ENCODE measurements at places on chromosomes 4 and X. TPM values are rescaled to one million over a fixed set of nuclear protein-coding genes. Genes with fewer than 3 reads are reported as not detected.
A peak's percentile ranks its signal among the peaks of the same experiment; 100 is the strongest.

- no peak for DNase-seq
These were observed 75.0 kb downstream of the AFAP1 start for GRCh38 chr4:7864685-7865084.

The FOXR2 gene
- total RNA-seq: under 0.01 TPM

DNA sequence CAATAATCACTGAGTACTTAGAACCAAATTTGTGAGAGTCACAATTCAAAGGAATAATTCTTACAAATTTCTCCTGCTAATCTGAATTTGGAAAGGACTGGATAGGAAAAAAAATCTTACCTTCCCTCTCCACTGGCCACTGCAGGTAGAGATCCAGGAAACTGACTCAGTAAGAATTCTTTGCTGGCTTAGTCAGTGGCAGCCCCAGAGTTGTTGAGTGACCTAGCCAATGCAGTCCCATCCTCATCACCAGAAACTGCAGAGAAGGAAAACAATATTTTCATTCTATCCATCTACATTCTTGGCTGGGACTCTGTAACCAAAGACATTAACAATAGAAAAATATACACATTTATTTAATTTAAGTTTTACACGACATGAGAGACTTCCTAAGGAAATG lies 572.0 kb downstream of the ADGRL3 start:
- no peak for DNase-seq

The TLR2 gene
- 0.82 TPM for total RNA-seq

DNA sequence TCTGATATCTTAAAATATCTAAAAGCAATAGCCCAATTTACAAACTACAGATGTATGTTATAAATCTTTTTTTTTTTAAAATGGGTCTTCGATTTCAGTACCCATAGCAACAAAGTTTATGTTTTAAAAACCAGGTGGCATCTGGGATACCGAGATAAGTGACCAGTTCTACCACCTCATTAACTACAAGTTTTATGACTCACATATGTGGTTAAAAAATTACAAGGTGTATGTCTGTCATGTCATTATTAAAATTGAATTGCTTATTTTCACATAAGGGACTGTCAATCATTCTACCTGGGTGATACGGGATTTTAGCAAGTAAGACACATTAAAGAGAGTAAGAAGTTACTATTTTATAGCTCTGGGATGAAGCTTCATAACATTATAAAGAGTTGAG lies 192.0 kb upstream of the ETNPPL start:
- DNase-seq: no peak

The ACE2 gene
- under 0.01 TPM for total RNA-seq

GRCh38 chrX:13270360-13270759 lies 49.5 kb downstream of the ATXN3L start:
- no peak for DNase-seq

The TAPT1 gene
- total RNA-seq: 68.5 TPM

GRCh38 chrX:4764888-4765287 lies 1051.4 kb upstream of the PRKX start:
- no peak for DNase-seq

DNA sequence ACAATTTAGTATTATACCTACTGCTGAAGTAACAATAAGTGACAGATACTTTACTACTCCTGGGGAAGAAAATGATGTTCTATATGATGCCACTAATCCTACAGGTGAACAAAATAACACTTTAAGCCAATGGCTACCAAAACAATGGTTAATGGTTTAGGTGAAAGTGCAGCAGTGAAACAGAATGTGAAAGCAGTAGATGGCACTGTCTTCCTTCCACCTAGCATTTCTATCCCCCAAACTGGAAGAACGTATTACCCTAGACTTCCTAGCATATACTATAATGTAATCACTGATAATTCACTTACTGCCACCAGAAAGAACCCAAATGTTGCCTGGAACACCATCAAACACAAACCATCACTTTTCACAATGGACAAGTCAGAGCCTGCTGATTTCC lies 18.9 kb upstream of the CABS1 start:
- no peak for DNase-seq

- no peak for DNase-seq
These were observed 47.0 kb downstream of the SPRY1 start for GRCh38 chr4:123443401-123444289.

DNA sequence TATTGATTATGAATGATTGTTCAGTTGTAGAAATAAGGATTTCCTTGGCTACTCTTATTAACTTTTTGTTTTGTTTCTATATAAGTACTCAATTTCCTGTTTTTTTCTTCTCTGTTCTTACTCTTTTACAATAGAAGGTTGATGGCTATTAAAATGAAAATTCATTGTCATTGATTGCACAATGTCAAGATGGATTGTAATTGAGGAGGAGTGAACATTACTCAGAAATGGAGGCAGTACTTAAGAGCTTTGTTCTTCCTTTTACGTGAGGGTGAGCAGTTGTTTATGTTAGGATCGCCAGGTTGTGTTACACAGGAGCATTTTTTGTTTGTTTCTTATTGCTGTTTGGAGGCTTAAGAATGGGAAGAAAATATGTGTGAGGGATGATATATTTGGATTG lies 2062.4 kb downstream of the ARAP2 start:
- DNase-seq: no peak

GRCh38 chr4:189780391-189780790 lies 160.3 kb upstream of the FRG1 start:
- no peak for DNase-seq

DNA sequence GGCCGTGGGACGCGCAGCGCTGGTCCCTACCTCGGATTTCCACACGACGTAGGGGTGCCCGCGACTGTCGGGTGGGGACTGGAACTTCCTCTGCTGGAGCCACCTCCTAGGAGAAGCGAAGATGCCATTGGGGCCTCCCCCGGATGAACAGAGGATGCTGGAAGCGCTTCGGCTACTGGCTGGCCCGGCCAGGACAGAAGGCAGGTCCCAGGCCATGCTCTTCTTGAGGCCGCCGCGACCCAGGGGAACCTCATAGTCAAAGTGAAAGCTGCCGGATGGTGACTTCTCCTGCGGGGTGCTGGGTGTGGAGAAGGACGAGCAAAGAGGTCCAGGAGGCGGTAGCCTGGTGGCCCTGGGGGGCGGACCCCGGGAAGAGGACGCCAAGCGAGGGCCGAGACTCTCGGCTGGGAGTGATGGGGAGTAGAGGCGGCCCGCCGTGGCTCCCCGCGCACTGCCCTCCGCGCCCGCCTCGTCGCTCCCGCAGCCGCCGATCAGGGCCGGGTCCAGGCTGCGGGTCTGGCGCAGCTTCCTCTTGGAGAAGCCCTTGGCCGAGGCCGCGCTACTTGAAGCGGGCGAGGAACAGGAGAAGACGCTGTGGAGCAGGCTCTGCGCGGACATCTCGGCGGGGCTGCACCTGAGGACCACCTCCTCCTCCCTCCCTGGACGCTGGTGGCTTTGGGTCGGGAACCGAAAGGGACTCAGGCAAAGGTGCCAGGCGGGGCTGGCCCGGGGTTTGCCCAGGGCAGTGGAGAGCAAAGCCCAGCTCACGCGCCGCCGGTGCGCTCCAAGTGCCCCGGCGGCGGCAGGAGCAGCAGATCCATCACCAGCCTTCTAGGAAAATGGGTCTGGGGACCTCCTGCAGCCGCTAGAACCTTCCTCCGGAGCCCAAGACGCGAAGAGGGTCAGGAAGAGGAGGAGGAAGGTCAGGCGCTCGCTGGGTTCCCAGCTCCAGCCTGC lies 1.2 kb downstream of the ARHGAP6 start:
- DNase-seq: no peak

DNA sequence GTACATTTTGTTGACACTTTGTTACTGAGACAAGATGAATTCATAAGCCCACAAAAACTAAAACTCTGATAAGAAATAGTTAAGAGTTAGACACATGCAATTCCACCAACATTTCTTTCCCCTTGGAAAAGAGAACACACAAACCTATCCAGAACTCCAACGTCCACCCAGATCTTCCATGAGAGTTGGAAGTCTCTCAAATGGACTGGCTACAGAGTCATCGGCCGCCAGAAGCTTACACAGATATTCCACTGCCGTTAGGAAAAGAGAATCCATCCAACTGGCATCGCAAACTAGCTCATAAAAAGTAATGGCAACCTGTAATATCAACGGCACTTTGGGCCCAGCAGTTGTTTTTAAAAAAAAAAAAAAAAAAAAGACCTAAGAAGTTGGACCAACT lies 114.7 kb downstream of the PRKX start:
- no peak for DNase-seq

- no peak for DNase-seq
These were observed 28.3 kb upstream of the SERTM2 start for GRCh38 chrX:111483135-111483534.

DNA sequence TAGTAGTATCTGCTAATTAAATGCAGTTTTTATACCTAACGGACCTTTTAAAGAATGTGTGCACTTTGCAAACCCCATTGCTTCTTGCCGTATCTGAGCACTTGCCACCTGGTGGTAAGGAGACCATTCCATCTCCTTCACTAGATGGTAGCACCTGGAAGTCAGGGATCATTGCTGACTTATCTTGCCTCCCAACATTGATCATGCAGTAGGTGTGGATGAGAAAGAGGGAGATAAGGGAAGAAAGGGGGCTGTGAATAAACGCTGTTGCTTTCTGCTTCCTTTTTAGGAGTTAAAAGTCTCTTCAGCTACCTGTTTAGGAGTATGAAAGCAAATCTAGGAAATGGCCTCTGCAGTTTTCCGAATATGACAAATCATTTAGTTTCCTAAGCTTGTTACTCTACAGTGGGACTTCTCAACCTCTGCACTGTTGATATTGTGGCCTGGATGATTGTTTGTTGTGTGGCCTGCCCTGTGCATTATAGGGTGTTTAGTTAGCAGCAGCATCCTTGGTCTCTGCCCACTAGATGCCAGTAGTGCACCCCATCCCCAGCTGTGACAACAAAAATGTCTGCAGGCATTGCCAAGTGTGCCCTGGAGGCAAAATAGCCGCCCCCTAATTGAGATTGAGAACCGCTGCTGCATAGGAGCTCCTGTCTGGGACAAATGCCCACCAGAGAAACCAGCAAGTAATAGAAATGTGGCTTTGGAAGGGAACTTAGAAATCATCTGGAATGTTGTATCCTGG lies 38.8 kb downstream of the GAB1 start:
- no peak for DNase-seq

- DNase-seq: no peak
These were observed 122.2 kb downstream of the CAMK2D start for GRCh38 chr4:113639326-113639725.

GRCh38 chr4:26010304-26010703 lies 96.3 kb downstream of the SMIM20 start:
- DNase-seq: no peak

DNA sequence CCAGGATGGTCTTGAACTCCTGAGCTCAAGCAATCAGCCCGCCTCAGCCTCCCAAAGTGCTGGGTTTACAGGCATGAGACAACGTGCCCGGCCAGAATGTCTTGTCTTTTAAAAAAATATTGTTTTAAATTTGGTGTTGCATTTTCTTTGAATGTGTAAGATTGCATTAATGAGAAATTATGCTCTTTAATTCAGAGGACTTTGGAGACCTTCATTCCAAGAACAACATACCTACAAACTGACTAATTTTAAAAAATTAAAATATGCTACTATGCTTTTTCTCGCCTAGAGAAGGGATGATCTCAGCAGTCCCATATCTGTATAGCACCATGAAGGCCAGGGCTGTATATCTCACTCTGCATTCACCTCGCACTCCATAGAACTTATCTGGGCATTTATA lies 204.3 kb upstream of the SLC7A11 start:
- no peak for DNase-seq

GRCh38 chr4:164503874-164504273 lies 250.1 kb upstream of the SMIM31 start:
- DNase-seq: no peak

GRCh38 chr4:26812049-26812714 lies 48.5 kb upstream of the STIM2 start:
- DNase-seq: no peak

- no peak for DNase-seq
These were observed 6.3 kb upstream of the ZNF827 start for GRCh38 chr4:145944886-145945285.

DNA sequence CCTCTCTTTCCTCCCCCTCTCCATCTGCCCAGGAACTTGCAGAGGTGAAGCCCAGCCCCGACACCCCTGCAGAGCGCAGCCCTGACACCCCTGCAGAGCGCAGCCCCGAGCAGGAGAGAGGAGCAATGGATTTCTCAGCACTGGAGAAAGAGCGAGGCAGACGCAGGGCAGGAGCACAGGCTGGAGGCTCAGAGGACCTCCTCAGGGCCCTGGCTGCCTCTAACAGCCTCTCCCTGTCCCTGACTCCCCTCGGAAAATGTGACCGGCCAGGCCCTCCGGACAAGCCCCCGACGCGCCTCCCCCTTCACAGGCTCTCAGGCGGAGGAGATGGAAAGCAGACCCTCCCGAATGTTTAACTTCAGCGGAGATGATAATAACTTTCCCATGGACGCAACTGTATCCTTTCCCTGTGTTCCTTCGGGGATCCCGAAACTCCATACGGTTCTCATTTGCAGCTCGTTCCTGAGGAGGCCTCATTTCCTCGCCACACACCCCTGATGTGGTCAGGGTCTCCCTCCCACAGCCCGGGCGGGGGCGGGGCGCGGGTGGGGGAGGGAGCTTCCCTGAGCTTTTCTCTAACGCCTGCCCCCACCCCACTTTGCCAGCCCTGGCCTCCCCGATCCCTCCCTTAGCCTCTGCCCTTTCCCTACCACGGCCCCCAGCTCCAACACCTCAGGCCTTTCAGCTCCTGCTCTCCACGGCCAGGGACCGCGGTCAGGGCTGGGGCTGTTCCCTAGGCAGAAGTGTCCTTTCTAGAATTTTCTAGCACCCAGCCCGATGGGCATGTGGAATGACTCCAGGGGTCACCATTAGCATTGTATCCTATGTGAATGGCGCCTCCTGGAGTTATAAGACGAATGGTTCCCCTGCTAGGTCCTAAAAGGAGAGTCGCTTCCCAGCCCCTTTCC lies 201.1 kb upstream of the BCOR start:
- DNase-seq: no peak

DNA sequence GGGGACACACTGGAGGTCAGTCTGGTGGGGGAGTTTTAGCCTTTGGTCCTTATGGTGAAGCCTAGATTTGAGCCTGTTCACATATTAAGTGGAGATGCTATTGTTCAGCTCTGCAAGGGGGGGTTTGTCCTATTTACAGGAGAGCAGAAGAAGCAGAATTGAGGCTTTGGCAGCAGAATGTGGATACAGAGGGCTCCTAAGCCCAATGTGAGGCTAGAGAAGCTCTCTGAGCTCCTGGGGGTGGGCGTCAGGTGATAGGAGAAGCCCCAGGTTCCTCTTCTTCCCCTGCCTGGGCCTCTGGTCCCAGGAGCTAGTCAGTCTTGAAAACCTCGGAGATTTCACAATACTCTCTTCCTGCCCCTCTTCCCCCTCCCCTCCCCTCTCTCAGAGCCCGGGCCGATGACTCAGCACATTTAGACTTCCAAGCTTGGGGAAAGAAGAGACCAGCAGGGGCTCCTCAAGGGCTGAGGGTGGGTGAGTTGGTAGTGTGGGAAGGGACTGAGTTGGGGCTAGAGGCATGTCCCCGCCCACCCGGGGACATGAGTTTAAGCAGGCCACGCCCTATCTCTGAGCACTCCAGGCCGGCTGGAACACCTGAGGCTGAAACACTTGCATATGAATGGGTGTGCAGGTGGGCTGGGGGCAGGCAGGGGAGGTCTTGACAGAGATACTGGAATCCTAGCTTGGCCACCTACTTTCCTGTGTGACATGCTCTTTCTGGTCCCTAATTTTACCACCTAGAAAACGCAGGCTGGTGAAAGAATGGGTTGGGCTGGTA lies 3.4 kb downstream of the TFE3 start:
- peak; percentile 54 for DNase-seq
